CD4-positive, alpha-beta memory T cell (primary cell): ENCODE measurements at places on chromosomes 6 and 20. TPM values are rescaled to one million over a fixed set of nuclear protein-coding genes. Genes with fewer than 3 reads are reported as not detected.

The TRAPPC3L gene
- not detected for total RNA-seq

The GLP1R gene
- not detected for total RNA-seq

The DEFB132 gene
- total RNA-seq = not detected

The THBD gene
- total RNA-seq = 0.50 TPM

The PRDM1 gene
- total RNA-seq = 33.4 TPM

The FAM217A gene
- total RNA-seq = not detected

The NCOA6 gene
- 29.5 TPM for total RNA-seq

GRCh38 chr20:44601801-44602204 is 19.4 kb downstream of the PKIG start:
- H3K4me3 ChIP-seq = no peak overlapping the region
- no peaks in the 10 kb centered on the region for H3K36me3 ChIP-seq
- H3K27ac ChIP-seq = no peak overlapping the region

DNA sequence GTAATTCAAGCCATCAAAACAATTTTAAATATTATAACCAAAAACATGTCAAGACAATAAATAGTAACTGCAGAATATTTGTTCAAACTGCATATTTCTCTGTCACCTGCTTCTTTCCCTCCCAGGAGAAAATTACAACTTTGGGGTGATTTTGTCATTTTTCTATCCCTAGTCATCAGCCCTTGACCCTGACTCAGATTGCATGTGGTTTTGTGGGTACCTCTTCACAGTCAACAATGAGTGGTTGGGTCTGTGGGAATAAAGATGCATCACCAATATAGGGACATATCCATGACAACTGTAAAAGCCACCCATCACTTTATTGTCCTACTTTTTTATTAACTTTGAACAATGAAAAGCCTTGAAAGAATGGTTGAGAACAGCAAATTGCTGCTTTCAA is 7.3 kb downstream of the COL10A1 start:
- no peaks in the 10 kb centered on the region for H3K4me1 ChIP-seq
- no peak overlapping the region for H3K27ac ChIP-seq
- DNase-seq = no peak
- no peaks in the 10 kb centered on the region for H3K27me3 ChIP-seq
- H3K4me3 ChIP-seq = no peak overlapping the region

GRCh38 chr6:167487749-167488664 is 163.1 kb downstream of the TTLL2 start:
- no peak for DNase-seq
- no peaks in the 10 kb centered on the region for H3K4me1 ChIP-seq
- no peaks in the 10 kb centered on the region for H3K36me3 ChIP-seq

DNA sequence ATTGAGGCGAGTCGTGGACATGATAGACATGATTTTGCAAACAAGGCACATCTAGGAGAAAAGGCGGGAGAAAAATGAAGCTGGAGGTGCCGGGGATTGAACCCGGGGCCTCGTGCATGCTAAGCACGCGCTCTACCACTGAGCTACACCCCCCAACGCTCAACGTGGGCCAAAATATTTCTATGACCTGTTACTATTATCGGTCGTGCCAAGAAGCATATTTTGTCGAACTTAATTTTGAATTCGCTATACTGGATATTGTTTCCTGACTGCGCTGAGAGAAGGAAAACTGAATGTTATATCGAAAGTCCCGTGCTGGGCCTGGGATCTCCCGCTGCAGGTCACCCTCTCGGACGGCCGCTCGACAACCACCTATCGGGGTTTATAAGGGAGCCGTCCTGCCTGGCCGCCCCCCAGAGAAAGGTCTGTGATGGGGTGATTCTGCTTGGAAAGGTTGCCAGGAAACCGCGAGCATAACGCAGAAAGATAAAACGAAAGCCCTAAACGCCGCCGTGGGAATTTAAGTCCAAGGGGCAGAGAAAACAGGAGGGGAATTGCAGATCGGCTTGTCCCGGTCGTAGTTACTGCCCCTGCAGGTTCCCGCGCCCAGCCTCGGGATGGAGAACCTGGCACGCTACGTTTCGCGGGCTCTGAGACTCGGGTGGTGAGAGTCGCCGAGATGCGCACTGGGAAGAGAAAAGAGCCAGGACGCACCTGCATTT is 60.0 kb downstream of the TRIM27 start:
- peak overlapping the region; percentile 53 for H3K4me3 ChIP-seq
- no peaks in the 10 kb centered on the region for H3K27me3 ChIP-seq
- no peaks in the 10 kb centered on the region for H3K36me3 ChIP-seq
- H3K4me1 ChIP-seq = peaks cover 14% of the 10 kb centered on the region
- H3K27ac ChIP-seq = peak overlapping the region; percentile 45

GRCh38 chr20:40265825-40266533 is 423.1 kb downstream of the MAFB start:
- H3K27ac ChIP-seq = no peak overlapping the region
- DNase-seq = no peak
- no peak overlapping the region for H3K4me3 ChIP-seq
- no peaks in the 10 kb centered on the region for H3K4me1 ChIP-seq

DNA sequence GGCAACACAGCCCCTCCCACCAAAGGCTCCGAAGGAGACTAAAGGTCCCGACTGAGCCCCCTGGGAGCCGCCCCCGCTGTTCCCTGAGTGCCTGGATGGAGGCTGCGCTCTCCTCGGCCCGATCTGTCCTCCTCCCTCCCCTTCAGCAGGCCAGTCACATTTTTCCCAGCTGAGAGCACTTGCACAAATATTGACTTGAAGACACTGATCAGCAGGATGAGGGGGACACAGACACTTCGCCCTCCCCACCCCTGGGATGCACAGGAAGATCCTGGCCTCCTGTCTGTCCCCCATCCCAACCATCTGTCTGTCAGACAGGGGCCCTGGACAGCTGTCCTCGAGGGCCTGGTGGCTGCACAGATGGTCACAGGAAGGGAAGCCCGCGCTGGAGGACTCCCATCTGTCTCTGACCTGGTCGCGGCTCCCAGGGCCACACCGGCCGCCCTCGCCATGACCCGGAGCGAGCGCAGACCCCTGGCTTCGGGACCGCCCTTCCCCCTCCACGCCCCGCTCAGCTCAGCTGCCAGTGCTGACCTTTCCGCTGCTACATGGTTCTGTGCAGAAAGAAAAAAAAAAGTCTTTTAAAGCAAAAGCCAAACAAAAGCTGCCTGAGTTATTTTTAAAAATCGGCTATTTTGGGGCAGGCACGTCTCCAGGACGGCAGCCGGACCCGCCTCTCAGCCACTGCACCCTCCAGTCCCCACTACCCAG is 11.1 kb downstream of the LAMA5 start:
- no peak for DNase-seq
- H3K36me3 ChIP-seq = no peaks in the 10 kb centered on the region

GRCh38 chr6:13920552-13920951 is 4.2 kb upstream of the RNF182 start:
- H3K27ac ChIP-seq = no peak overlapping the region
- no peaks in the 10 kb centered on the region for H3K36me3 ChIP-seq

DNA sequence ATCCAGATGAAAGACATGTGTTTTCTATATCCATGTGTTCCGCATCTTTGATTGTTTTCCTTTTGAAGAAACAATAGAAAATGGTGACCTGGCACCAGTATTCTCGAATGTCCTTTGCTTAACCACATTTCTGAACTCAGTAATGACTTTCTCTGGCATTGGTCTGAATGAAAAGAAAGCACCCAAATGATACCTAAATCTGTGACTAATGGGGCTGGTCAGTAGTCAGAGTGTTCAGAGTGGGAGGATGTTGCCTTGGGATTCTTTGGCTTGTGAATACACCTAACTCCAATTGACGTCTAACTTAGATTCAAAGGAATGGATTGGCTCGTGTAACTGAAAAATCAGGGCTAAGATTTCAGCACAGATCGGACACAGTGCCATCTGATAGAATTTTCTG is 27.1 kb downstream of the PARD6B start:
- no peaks in the 10 kb centered on the region for H3K27me3 ChIP-seq
- no peak overlapping the region for H3K4me3 ChIP-seq
- no peak overlapping the region for H3K27ac ChIP-seq
- no peak for DNase-seq
- H3K4me1 ChIP-seq = no peaks in the 10 kb centered on the region
- H3K36me3 ChIP-seq = no peaks in the 10 kb centered on the region

DNA sequence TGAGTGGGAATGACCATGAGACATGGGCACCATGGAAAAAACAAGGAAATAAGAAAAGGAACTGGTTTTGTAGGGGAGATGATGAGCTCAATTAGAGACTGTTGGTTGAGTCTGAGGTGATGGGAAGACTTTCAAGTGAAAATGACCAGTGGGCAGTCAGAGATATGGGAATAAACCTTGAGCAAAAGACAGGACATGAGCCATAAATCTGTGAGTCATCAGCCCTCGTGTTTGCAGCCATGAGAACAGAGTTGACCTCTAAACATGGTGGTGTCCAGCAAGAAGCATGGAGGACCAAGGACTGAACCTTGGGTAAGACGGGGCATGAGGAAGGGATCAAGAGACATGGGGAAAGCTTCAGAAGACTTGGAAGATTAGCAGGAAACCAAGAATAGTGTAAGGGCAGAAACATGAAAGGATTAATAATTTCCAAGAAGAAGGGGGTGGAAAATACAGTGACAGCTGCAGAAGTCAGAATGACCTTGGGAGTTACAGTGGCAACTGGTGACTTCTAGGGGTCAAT is 280.6 kb upstream of the PRDM1 start:
- peaks cover 26% of the 10 kb centered on the region for H3K4me1 ChIP-seq
- no peak overlapping the region for H3K4me3 ChIP-seq
- DNase-seq = no peak
- H3K36me3 ChIP-seq = no peaks in the 10 kb centered on the region
- H3K27me3 ChIP-seq = no peaks in the 10 kb centered on the region

DNA sequence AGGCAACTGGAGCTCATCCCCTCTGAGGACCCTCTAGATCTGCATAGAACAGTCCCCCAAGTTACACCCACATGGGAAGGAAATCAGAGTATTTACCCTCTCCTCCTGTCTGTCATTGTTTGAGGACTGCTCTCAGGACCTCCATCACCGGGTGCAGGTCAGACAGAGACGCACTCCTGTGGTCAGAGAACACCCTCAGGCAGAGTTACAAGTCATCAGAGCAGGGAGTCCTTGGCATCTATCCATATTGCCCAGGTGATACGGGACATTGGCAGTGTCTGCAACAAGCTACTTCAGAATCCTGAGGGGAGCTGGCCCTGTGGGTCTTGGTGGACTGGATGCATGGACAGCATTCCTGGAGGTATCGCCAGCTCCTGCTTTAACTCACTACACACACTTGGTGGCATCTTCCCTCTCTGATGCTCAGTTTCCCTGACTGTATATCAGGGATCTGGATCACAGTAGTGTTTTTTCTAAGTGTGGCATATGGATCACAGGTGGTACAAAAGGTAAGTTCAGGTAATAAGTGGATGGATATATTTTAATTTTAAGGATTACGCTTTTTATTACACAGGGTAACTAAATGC is 15.1 kb upstream of the ISM1 start:
- no peak overlapping the region for H3K27ac ChIP-seq
- no peak for DNase-seq
- no peaks in the 10 kb centered on the region for H3K36me3 ChIP-seq

GRCh38 chr6:18078866-18079265 is 43.6 kb downstream of the NHLRC1 start:
- no peaks in the 10 kb centered on the region for H3K36me3 ChIP-seq
- H3K4me1 ChIP-seq = no peaks in the 10 kb centered on the region
- no peak for DNase-seq
- no peak overlapping the region for H3K4me3 ChIP-seq
- H3K27ac ChIP-seq = no peak overlapping the region

GRCh38 chr6:126308362-126308761 is 31.6 kb upstream of the CENPW start:
- no peaks in the 10 kb centered on the region for H3K4me1 ChIP-seq
- no peak overlapping the region for H3K4me3 ChIP-seq
- no peaks in the 10 kb centered on the region for H3K27me3 ChIP-seq
- no peak for DNase-seq
- H3K27ac ChIP-seq = no peak overlapping the region

GRCh38 chr20:57000441-57000968 is 265.9 kb downstream of the BMP7 start:
- no peaks in the 10 kb centered on the region for H3K36me3 ChIP-seq
- no peaks in the 10 kb centered on the region for H3K4me1 ChIP-seq
- no peak overlapping the region for H3K27ac ChIP-seq
- no peak overlapping the region for H3K4me3 ChIP-seq

DNA sequence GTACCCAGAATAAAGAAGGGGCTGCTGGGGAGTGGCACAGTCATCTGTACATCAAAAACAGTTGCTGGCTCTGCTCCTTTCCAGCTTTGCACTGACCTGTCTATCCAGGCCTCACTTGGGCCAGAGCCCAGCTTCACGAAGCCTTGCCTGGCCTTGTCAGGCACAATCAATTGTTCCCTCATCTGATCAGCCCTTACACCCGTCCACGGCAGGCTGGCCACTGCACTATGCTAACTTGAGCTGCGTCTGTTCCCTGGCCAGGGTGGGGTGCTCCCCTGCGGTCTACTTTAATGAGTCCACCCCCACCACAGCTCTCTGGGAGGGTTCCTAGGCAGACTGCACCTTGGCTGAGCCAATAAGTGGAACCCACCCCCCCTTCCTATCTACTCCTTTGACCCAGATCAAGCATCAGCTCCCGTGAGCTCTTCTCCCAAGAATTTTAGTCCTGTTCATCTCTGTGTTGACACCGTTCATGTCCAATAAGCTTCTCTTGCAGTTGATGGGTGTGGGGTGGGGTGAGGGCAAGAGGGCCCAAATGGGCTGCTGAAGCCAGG is 74.3 kb upstream of the MLN start:
- no peaks in the 10 kb centered on the region for H3K27me3 ChIP-seq
- no peak overlapping the region for H3K4me3 ChIP-seq
- H3K4me1 ChIP-seq = no peaks in the 10 kb centered on the region
- no peak overlapping the region for H3K27ac ChIP-seq
- no peaks in the 10 kb centered on the region for H3K36me3 ChIP-seq

GRCh38 chr6:154996016-154996590 is 988 bp downstream of the TIAM2 start:
- DNase-seq = no peak
- peaks cover 4% of the 10 kb centered on the region for H3K4me1 ChIP-seq
- H3K27ac ChIP-seq = no peak overlapping the region
- H3K27me3 ChIP-seq = no peaks in the 10 kb centered on the region
- no peak overlapping the region for H3K4me3 ChIP-seq

DNA sequence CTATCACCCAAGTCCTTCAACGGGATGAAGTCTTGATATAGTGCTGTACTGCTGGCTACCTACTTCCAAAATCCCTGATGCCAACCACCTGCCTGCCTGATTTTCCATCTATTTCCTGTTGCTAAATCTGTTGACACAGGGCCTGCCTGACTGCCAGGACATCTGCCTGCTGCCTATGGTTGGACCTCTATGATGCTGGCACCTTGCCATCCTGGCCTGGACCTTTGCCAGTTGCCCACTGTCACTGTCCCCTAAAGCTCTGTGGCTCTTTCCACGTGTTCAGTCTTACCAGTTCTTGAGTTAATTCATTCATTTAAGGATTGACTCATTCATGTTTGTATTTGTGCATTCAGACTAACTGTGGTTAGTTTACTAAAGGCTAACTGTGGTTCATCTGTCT is 9.2 kb upstream of the RGS17 start:
- H3K36me3 ChIP-seq = no peaks in the 10 kb centered on the region
- no peak overlapping the region for H3K4me3 ChIP-seq
- no peaks in the 10 kb centered on the region for H3K27me3 ChIP-seq
- H3K27ac ChIP-seq = no peak overlapping the region
